ENCODE measurements at places on chromosomes 12 and 14.

- no peak for DNase-seq
Measured at GRCh38 chr14:103562179-103562428, 353 bp downstream of the BAG5 start.

DNA sequence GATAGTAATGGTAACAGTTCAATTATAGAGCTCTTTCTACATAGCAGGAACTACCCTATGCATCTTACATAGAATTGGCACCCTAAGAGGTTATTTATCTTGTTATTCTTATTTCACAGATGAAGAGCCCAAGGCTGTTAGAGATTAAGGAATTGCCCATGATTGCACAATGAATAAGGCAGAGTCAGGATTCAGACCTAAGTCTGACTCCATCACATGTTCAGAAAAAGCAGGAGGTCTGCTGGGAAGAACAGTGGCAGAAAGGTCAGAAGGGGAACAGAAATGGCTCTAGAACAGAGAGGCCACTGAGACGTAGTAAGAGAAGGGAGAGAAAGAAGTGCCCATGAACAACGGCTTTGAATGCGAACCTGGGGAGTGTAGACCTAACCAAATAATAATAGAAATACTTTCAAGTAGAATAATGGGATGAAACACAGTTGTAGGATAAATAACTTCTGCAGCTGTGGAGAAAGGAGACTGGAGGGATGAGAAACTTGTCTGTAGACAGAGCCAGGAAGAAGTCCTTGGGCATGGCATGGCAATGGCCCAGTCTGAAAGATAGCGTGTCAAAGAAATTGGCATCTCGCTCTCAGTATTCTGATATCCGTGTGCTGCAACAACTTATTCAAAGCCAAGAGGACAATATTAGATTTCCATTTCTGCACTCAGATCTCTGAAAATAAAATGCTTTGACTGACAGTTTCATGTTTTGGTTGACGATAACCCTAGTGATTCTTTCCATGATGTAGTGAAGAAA lies 17.6 kb downstream of the MYBPC1 start:
- no peak for DNase-seq

DNA sequence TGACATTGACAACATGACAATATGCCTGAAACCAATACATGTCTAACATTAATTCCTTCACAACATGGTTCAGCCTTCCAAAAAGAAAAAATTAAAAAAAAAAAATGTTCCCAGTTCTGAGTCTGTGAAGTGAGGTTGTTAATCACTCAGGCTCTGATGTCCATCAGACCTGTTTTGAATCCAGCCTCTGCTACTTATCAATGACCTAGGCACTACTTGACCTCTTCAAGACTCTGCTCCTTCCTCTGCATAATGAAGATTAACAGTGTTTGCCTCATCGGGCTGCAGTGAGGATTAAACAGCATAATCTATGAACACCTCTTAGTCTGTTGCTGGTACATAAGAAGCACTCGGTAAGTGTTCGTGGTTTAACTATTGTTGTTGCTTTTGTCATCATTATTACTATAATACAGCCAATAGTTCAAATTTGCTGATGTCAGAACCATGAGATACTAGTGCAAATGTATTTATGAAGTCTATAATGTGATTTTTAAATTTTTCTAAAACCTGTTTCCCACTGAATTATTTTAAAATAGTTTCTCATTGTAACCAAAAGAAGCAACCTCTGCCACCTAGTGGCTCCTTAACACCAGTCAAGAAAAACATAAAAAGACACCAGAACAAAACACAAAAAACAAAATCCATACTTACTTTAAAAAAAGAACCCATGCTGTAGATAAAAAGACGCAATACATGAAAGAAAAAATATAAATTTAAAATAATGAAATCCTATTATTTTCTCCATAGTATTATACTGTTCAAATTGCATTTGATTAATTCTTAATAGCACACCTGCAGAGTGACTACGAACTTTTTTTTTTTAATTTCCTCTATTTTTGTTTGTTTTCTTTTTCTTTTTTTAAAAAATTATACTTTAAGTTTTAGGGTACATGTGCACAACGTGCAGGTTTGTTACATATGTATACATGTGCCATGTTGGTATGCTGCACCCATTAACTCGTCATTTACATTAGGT lies 20.3 kb upstream of the TMX1 start:
- DNase-seq: no peak

DNA sequence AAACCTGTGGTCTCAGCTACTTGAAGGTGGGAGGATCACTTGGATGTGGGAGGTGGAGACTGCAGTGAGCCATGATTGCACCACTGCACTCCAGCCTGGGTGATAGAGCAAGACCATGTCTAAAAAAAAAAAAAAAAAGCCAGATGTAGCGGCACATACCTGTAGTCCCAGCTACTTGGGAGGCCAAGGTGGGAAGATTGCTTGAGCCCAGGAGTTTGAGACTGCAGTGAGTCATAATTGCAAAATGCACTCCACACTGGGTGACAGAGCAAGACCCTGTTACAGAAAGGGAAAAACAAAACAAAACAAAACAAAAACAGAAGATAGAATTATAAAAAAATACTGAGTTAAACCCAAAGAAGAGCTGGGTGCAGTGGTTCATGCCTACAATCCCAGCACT lies 29.1 kb upstream of the APOF start:
- DNase-seq: no peak

- DNase-seq: no peak
Measured at GRCh38 chr12:93679308-93679925, 2.2 kb downstream of the CRADD start.

DNA sequence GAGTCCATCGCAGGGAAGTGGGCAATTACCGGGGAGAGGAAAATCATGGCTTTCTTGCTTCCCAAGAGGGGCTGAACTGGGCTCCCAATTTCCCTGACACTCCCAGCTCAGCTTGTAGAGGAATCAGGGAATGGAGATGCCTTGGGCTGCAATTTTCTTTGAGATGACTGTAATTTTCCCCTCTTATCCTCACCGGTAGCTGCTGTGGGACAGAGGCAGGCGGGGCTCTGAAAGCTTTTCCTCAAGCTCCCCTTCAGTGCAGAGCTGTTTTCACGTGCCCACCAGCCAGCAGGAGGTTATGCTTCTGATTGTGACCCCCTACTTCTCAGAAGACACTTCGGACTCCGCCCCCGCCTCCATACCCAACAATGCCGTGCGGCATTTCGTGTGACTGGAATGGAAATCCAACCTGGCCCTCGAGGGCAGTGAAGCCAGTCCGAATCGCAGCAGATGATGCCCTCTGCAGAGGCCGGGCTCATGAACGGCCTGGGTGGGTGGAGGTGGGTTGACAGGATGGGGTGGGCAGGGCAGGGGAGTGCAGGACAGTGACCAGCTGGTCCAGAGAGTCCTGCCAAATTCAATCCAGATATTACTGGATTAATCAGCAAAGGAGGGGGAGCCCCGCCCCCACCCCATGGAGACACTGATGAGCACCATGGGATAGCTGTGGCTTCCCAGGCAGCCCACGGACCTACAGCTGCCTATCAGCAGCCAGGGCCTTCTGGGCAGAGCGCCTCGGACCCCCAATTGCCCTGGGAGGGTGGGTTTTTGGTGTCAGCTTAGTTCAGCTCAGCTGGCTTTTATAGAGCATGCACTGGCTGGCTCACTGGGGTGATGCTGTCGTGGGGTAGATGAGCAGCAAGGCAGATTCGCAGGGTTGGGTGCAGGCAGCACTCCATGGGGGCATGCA lies 37.6 kb downstream of the RTL1 start:
- DNase-seq: no peak

DNA sequence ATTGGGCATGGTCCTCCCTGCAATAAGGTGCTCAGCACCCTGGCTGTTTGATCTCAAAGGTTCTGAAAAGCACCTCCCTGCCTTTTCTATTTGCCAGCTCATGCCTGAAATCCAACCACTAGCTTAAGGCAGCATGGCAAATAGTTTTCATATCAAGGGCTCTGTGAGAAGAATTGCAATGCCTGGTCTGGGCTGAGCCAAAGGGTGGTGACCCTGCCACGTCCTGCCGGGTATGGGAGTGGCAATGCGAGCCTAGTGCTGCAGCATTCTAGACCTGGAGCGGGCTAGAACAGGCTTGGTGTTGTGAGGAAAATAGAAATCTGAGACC lies 2.3 kb upstream of the SCNN1A start:
- no peak for DNase-seq

GRCh38 chr12:125006365-125006764 lies 12.9 kb downstream of the BRI3BP start:
- no peak for DNase-seq

DNA sequence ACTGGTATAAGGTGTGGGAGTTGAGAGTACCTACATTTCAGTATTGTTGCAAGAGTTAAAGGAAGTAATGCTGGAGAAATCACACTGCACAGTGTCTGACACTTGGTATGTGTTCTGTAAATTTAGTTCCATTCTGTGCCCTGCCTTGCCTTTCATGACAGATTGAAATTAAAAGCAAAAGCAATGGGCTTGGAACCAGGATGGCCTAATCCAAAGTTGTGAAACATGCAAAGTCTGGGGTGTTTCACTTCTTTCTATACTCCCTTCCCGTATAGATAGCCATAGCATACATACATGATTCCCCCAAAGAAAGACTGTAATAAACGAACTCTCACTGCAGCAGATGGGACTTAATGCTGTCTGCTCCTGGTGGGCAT lies 281.1 kb downstream of the NRXN3 start:
- DNase-seq: no peak

DNA sequence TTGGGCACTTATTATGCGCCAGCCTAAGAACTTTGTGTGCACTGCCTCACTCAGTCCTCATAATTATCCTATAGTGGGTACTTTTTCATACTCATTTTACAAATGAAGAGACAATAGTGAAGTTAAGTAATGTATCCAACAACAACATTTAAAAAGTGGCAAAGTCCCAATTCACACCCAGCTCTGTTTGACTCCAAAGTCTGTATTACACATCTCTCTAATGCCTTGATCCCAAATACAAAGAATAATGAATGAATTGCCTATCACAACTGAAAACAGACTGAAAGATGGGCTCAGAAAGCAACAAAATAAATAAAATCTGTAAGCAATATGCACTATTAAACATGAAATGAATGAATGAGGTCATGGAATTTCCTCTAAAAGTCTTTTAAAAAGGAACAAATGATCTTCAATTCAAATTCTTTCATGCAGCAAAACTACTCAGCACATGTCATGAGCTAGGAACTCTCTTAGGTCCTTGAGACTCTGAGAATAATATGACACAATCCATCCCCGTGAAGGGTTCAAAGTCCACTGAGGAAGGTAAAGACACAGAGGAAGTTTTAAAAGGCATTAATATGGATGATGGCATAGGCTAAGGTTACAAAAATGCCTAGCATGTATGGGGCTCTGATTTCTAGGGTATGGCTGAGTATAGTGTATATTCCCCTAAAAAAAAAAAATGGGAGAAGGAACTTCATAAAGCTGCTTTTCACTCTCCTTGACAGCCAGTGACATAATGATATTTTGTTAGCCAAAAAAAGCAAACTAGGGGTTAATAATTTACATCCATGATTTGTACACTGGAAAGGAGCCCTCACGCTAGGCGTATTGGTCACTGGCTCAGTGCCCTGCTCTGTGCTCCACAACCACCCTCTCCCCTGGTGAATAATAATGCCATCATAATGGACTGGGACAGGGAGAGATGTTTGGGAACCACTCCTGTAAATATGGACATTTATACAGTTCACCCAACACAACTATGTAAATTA lies 103.4 kb downstream of the SLC2A13 start:
- DNase-seq: no peak

- no peak for DNase-seq
Measured at GRCh38 chr14:36522347-36522971, 2.4 kb upstream of the NKX2-1 start.
